ENCODE measurements at places on chromosomes 12 and 14. TPM values are rescaled to one million over a fixed set of nuclear protein-coding genes. Genes with fewer than 3 reads are reported as not detected.

IRAK3 gene
- total RNA-seq: 38.2 TPM

DNA sequence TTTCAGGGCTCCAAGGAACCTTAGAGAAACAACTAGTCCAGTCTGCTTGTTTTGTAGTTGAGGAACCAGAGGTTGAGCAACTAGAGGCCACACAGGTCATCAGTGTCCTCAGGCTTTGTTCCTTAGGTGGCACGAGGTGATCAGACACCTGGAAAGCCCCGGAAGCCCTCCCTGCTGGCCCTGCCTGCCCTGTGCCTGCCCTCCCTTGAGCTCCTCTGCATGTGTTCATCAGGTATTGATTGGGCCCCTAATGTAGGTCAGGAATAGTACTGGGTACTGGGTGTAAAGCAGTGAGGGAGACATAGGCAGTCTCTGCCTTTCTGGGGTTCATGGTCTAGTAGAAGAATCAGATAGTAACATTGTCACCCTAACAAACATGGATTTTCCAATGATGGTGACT, 114.3 kb downstream of the TSPAN9 start:
- DNase-seq: no peak
- no peaks in the 10 kb centered on the region for H3K36me3 ChIP-seq
- peaks cover 11% of the 10 kb centered on the region for H3K4me1 ChIP-seq
- H3K4me3 ChIP-seq: no peak overlapping the region

GRCh38 chr12:69129017-69129416, 110.4 kb upstream of the CPSF6 start:
- no peak overlapping the region for H3K4me3 ChIP-seq
- DNase-seq: no peak
- H3K36me3 ChIP-seq: no peaks in the 10 kb centered on the region
- H3K27me3 ChIP-seq: no peaks in the 10 kb centered on the region
- H3K4me1 ChIP-seq: no peaks in the 10 kb centered on the region
- no peak overlapping the region for H3K27ac ChIP-seq

GRCh38 chr12:107610021-107610859, 75.4 kb upstream of the PWP1 start:
- no peaks in the 10 kb centered on the region for H3K27me3 ChIP-seq
- peak; percentile 67 for DNase-seq
- H3K36me3 ChIP-seq: no peaks in the 10 kb centered on the region
- H3K27ac ChIP-seq: no peak overlapping the region
- no peak overlapping the region for H3K4me3 ChIP-seq
- no peaks in the 10 kb centered on the region for H3K4me1 ChIP-seq

GZMH gene
- total RNA-seq: 0.92 TPM

DNA sequence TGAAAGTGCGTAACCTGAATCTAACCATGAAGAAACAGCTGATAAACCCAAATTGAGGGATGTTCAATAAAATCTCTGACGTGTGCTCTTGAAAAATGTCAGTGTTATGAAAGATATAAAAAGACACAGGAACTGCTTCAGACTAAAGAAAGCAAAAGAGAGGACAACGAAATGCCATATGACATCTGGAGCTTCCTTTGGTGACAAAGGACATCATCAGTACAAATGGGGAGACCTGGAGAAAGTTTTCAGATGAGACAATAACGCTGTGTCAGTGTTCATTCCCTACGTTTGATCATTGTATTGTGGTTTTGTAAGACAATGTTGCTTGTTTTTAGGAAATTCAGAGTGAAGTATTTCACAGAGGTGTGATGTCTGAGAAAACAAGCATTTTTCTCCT, 125.9 kb upstream of the MAP1LC3B2 start:
- H3K27me3 ChIP-seq: no peaks in the 10 kb centered on the region
- H3K27ac ChIP-seq: peak overlapping the region; percentile 25
- peaks cover 20% of the 10 kb centered on the region for H3K4me1 ChIP-seq

KCNA5 gene
- not detected for total RNA-seq

DNA sequence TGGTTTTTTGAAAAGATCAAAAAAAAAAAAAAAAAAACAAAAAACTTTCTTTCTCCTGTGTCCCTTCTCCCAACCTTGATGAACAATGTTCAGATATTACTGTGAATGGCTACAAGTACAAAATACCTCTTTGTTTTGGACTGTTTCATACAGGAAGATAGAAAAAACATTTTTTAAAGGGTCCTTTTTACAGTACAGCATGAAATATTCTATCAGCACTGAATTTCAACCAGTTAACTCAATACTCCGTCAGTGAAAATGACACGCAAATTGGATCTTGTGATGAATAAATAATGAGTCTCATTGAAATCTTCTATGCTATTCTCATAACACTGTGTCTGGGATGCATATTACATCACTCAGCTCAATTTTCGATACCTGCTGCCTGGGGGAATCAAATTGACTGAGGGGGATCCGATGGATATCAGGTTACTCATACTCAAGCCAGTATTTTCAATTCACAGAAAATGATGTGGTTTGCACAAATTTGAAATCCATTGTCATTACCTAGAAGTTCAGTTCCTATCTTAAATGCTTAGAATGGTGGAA, 179.6 kb downstream of the TMTC2 start:
- no peaks in the 10 kb centered on the region for H3K27me3 ChIP-seq
- H3K27ac ChIP-seq: no peak overlapping the region

DNA sequence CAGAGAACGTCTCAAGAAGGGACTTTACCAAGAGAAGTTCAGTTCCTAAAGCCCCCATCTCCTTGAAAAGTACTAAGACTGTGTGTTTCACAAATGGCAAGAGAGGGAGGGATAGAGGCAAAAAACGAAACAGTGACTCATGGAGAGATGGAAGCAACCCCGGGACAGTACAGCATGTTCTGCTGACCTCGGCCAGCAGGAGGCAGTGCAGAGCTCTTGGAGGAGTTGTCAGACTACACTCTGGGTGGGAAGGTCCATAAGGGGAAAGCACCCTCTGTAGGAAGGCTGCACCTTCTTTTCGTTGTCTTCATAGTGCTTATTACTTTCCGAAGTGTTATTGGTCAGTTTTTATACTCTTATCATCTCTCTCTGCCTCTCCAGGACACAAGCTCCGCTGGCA, 525.2 kb upstream of the CCDC196 start:
- no peaks in the 10 kb centered on the region for H3K36me3 ChIP-seq
- no peaks in the 10 kb centered on the region for H3K27me3 ChIP-seq
- no peak overlapping the region for H3K27ac ChIP-seq
- no peaks in the 10 kb centered on the region for H3K4me1 ChIP-seq

GRCh38 chr14:100376751-100377171, 53.6 kb downstream of the SLC25A47 start:
- peak; percentile 36 for DNase-seq
- H3K4me1 ChIP-seq: peaks cover 62% of the 10 kb centered on the region
- no peaks in the 10 kb centered on the region for H3K27me3 ChIP-seq
- H3K4me3 ChIP-seq: peak overlapping the region; percentile 62
- peak overlapping the region; percentile 96 for H3K27ac ChIP-seq

ACSS3 gene
- 28.5 TPM for total RNA-seq

GRIN2B gene
- total RNA-seq: not detected

GRCh38 chr12:57370696-57371095, 60.1 kb downstream of the R3HDM2 start:
- no peak overlapping the region for H3K4me3 ChIP-seq
- H3K4me1 ChIP-seq: peaks cover 18% of the 10 kb centered on the region
- H3K27me3 ChIP-seq: no peaks in the 10 kb centered on the region
- no peak for DNase-seq

DNA sequence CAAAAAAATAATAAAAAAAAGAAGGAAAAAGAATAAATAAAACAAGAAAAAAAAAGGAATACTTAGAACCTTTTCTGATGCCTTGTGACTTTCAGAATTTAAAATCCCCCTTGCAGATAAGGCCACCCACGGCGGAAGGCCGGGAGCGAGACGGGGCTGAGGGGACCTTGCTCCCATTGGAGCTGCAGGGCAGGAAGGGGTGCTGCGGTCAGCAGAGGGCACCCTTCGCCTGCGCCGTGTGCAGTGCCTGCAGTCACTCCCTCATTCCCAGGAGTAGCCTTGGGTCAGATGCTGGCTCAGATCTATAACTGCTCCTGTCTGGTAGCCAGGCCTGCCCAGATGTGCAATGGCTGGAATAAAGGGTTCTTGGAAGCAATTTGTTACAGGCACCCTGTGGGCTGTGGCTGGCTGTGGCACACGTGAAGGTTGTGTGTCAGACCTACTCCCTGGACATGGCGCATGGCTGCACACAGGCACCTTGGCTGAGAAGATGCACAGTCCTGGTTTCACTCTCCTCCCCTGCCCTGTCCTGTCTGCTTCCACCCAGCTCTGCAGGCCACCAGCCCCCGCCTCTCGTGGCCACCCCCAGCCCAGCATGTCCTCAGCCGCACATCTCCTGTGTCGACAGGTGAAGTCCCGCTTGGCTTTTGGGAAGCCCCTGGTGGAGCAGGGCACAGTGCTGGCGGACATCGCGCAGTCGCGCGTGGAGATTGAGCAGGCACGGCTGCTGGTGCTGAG, 13.4 kb upstream of the ALDH2 start:
- no peak overlapping the region for H3K27ac ChIP-seq
- H3K4me3 ChIP-seq: no peak overlapping the region
- H3K4me1 ChIP-seq: peaks cover 36% of the 10 kb centered on the region
- H3K27me3 ChIP-seq: no peaks in the 10 kb centered on the region
- peaks cover 71% of the 10 kb centered on the region for H3K36me3 ChIP-seq
- peak; percentile 67 for DNase-seq

DNA sequence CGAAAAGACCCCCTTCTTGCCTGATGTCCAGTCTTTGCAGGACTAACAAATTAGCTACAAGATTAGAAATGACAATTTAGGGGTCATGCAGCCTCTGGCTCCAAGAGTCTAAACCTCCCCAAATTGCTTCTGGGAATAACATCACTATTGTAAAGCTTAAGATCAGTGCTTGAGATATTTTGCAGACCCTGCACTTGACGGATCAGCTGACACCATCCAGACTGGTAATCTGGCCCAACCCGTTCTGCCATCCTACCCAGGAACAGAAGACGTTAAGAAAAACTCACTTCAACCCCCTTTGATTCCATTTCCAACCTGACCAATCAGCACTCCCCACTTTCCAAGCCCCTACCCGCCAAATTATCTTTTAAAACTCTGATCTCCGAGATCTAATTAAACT, 236.7 kb upstream of the KRR1 start:
- H3K27me3 ChIP-seq: no peaks in the 10 kb centered on the region
- no peak overlapping the region for H3K27ac ChIP-seq
- H3K36me3 ChIP-seq: no peaks in the 10 kb centered on the region
- no peak for DNase-seq
- H3K4me1 ChIP-seq: no peaks in the 10 kb centered on the region

GRCh38 chr14:52369305-52369801, 55.2 kb downstream of the PTGER2 start:
- H3K4me1 ChIP-seq: no peaks in the 10 kb centered on the region
- no peak overlapping the region for H3K4me3 ChIP-seq
- peak; percentile 56 for DNase-seq
- H3K36me3 ChIP-seq: no peaks in the 10 kb centered on the region
- no peak overlapping the region for H3K27ac ChIP-seq

RILPL1 gene
- total RNA-seq: 13.9 TPM

- no peaks in the 10 kb centered on the region for H3K27me3 ChIP-seq
- DNase-seq: no peak
- no peak overlapping the region for H3K27ac ChIP-seq
- no peak overlapping the region for H3K4me3 ChIP-seq
- H3K4me1 ChIP-seq: no peaks in the 10 kb centered on the region
- H3K36me3 ChIP-seq: no peaks in the 10 kb centered on the region
Measured at GRCh38 chr14:99137001-99137700, 134.8 kb downstream of the BCL11B start.

GRCh38 chr12:120468821-120469449, 613 bp downstream of the SRSF9 start:
- no peaks in the 10 kb centered on the region for H3K27me3 ChIP-seq
- peak overlapping the region; percentile 97 for H3K27ac ChIP-seq
- H3K4me3 ChIP-seq: peak overlapping the region; percentile 98
- DNase-seq: peak; percentile 33
- peaks cover 58% of the 10 kb centered on the region for H3K4me1 ChIP-seq

GRCh38 chr12:102498471-102498870, 18.1 kb upstream of the IGF1 start:
- H3K4me3 ChIP-seq: no peak overlapping the region
- H3K4me1 ChIP-seq: no peaks in the 10 kb centered on the region
- H3K27ac ChIP-seq: no peak overlapping the region
- H3K27me3 ChIP-seq: no peaks in the 10 kb centered on the region

GRCh38 chr14:86723254-86723624, 1193.3 kb downstream of the FLRT2 start:
- H3K36me3 ChIP-seq: no peaks in the 10 kb centered on the region
- H3K27ac ChIP-seq: no peak overlapping the region
- DNase-seq: no peak

GRCh38 chr12:130775953-130776856, 60.1 kb upstream of the RIMBP2 start:
- H3K36me3 ChIP-seq: no peaks in the 10 kb centered on the region
- peaks cover 15% of the 10 kb centered on the region for H3K4me1 ChIP-seq
- DNase-seq: peak; percentile 84
- no peaks in the 10 kb centered on the region for H3K27me3 ChIP-seq
- no peak overlapping the region for H3K27ac ChIP-seq
- peak overlapping the region; percentile 22 for H3K4me3 ChIP-seq

DNA sequence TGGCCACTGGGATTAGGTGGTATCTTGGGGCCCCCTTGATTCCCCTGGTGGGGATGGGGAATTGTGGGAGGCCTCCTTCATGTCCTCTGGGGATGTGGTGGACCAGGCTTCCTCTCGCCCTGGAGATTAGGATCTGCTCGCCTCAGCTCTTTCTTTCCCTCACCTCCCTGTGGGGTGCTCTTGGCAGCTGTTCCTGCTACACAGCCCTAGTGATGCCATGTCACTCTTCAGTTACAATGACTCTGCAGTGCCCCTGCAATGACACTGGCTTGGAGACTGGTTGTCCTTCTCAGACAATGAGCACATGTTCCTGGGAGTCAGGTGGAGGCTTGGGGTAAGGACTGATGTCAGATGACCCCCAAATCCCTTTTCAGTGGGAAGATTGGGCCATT, 83.9 kb downstream of the ADCK1 start:
- H3K27ac ChIP-seq: no peak overlapping the region
- DNase-seq: no peak
- no peaks in the 10 kb centered on the region for H3K27me3 ChIP-seq
- no peak overlapping the region for H3K4me3 ChIP-seq
- peaks cover 21% of the 10 kb centered on the region for H3K36me3 ChIP-seq

GRCh38 chr14:65877624-65878023, 465.1 kb downstream of the FUT8 start:
- no peaks in the 10 kb centered on the region for H3K27me3 ChIP-seq
- no peak for DNase-seq
- no peaks in the 10 kb centered on the region for H3K36me3 ChIP-seq
- H3K4me3 ChIP-seq: no peak overlapping the region

FAM181A gene
- total RNA-seq: not detected

PRB3 gene
- not detected for total RNA-seq

FAM234B gene
- 4.8 TPM for total RNA-seq

DNA sequence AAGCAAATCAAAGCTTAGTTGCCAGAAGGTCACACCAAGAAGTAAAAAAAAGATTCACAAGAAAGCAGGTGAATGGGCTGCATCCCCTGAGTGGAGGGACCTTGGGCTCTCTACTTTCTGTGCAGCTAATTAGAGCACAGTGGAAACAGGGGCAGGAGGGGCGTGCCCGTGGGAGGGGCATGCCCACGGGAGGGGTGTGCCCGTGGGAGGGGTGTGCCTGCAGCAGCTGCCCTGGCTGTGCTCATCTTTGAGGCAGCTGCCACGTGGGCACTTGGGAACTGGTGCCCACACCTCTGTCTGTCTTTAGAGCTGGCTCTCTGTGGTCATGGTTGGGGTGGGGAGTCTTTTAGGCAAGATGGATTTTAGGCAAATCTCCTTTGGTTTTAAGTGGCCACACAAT, 60.0 kb downstream of the EML1 start:
- H3K27ac ChIP-seq: no peak overlapping the region
- no peaks in the 10 kb centered on the region for H3K36me3 ChIP-seq
- H3K4me1 ChIP-seq: no peaks in the 10 kb centered on the region
- no peak overlapping the region for H3K4me3 ChIP-seq
- DNase-seq: no peak

- H3K4me1 ChIP-seq: peaks cover 7% of the 10 kb centered on the region
- H3K4me3 ChIP-seq: no peak overlapping the region
- DNase-seq: no peak
- H3K36me3 ChIP-seq: peaks cover 7% of the 10 kb centered on the region
- no peaks in the 10 kb centered on the region for H3K27me3 ChIP-seq
Measured at GRCh38 chr14:52901357-52901980, 49.4 kb downstream of the FERMT2 start.

Measured in stomach (tissue), 19 donors.